Esophagus squamous epithelium (tissue), 5 donors: ENCODE measurements at places on chromosomes 6 and 20. TPM values are rescaled to one million over a fixed set of nuclear protein-coding genes. Genes with fewer than 3 reads are reported as not detected.

The MCCD1 gene
- total RNA-seq: not detected

GRCh38 chr6:113824411-113824810, 32.7 kb upstream of the MARCKS start:
- no peak for DNase-seq
- no peak overlapping the region for H3K27ac ChIP-seq
- peak overlapping the region; percentile 9 for H3K4me3 ChIP-seq
- H3K27me3 ChIP-seq: no peaks in the 10 kb centered on the region

The PNPLA1 gene
- not detected for total RNA-seq

DNA sequence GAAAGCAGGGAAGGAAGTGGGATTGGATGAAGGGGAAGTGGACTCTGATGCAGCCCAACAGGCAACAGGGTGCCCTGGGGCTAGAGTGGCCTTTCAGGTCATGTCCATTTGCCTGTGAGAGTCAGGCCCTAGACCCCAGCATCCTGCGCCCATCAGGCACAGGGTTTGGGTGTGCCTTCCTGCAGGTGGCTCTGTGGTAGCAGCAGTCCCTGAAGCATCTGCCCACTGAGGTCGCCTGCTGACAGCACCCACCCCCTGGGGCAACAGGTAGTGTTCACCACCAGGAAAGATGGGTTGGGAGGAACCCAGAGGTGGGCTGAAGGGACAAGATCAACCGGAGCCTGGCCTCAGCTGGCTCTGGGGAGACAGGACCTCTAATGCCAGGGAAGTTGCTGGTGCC, 3.6 kb downstream of the PACSIN1 start:
- no peak overlapping the region for H3K4me3 ChIP-seq
- H3K4me1 ChIP-seq: peaks cover 8% of the 10 kb centered on the region
- H3K27ac ChIP-seq: no peak overlapping the region
- H3K27me3 ChIP-seq: no peaks in the 10 kb centered on the region
- no peaks in the 10 kb centered on the region for H3K36me3 ChIP-seq
- no peak for DNase-seq

GRCh38 chr6:96613291-96613999, 50.5 kb downstream of the FHL5 start:
- no peaks in the 10 kb centered on the region for H3K36me3 ChIP-seq
- H3K27me3 ChIP-seq: peaks cover 4% of the 10 kb centered on the region
- no peak overlapping the region for H3K27ac ChIP-seq
- no peak overlapping the region for H3K4me3 ChIP-seq
- H3K4me1 ChIP-seq: no peaks in the 10 kb centered on the region

The RNF5 gene
- 20.8 TPM for total RNA-seq

DNA sequence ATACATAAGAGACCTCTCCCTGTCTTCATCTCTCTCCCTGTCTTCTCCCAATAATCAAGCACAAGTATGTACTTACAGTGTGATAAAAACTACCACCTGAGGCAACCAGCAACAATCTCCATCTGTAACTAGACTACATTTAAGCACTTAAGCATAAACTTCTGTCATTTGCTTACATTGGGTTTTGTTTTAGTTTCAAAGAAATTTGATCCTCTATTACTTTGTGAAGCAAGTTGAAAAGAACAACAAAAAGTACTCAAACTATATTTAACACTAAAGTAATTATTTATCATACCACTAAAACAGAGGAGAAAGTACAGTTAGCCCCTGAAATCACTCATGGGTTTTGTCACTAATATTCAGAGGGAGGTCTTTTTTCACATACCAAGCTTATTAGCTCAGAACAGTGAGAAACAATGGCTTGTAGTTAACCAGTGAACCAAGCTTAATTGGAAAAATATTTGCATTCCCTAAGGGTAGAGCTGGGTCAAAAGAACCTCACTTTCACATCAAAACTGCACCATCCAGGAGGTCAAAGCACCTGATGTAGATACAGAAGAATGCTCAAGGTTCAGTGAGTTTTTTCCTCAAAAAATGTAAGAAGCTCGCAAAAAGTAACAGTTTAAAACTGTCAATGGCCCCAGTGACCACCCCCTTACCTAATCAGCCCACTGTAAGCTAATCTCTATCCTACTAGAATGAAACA, 34.1 kb downstream of the DCDC2 start:
- no peaks in the 10 kb centered on the region for H3K36me3 ChIP-seq
- no peak for DNase-seq
- no peaks in the 10 kb centered on the region for H3K27me3 ChIP-seq
- no peaks in the 10 kb centered on the region for H3K4me1 ChIP-seq

The KIAA1755 gene
- 3.4 TPM for total RNA-seq

- H3K36me3 ChIP-seq: no peaks in the 10 kb centered on the region
- H3K27ac ChIP-seq: no peak overlapping the region
- H3K4me3 ChIP-seq: no peak overlapping the region
- H3K4me1 ChIP-seq: no peaks in the 10 kb centered on the region
- H3K27me3 ChIP-seq: no peaks in the 10 kb centered on the region
- DNase-seq: no peak
Measured at GRCh38 chr6:133396233-133396983, 155.3 kb downstream of the EYA4 start.

DNA sequence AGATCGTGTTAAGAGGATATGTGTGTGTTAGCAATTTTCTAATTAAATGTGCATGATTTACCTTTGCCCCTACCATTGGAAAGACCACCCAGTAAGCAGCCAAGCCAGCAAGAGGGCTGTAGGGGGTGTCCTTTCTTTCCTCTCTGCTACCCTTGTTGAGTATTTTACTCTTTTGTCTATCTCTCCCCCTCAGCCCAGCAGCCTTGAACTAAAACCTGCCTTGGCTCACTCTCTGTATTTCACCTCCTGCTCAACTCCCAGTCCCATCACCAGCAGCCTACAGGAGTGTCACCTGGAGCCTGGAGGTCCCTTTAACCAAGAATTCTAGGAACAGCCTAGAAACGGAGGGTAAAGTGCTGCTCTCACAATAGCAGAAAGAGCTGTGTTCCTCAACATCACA, 81.0 kb downstream of the HIVEP2 start:
- no peaks in the 10 kb centered on the region for H3K36me3 ChIP-seq
- H3K27ac ChIP-seq: no peak overlapping the region
- no peak for DNase-seq
- no peaks in the 10 kb centered on the region for H3K27me3 ChIP-seq

DNA sequence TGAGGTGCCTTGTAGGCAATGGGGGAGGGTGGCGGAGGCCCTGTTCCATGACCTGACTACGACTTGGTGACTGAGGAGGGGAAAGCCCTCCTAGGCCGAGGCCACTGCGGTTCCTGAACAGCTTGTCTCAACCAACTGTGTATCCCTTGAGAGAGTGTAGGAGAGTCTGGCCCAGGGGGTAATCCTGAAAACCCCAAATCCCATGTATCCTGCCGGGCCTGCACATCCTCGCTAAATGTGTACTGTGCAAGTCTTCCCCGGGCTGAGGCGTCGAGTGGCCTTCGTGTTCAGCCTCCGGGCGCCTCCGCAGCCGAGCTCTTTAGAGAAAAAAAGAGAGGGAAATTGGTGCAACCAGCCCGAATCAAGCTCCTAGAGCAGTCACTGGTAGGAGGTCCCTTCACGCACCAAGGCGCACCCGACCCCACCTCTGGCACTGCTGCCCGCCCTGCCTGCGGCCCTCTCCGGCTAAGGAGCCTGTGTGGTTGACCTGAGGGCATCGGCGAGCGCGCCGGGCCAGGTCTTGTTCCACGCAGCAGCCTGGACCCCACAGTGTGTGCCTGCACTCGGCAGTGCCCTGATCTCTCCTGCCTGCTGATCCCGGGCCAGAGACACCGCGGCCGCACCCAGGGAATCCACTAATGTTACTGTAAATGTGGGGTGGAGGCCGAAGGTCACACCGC, 7.3 kb downstream of the SIM1 start:
- no peak overlapping the region for H3K4me3 ChIP-seq
- peaks cover 96% of the 10 kb centered on the region for H3K27me3 ChIP-seq
- H3K27ac ChIP-seq: no peak overlapping the region
- DNase-seq: no peak

The SLC32A1 gene
- not detected for total RNA-seq

- H3K27me3 ChIP-seq: no peaks in the 10 kb centered on the region
- H3K4me3 ChIP-seq: no peak overlapping the region
- no peak overlapping the region for H3K27ac ChIP-seq
- no peaks in the 10 kb centered on the region for H3K36me3 ChIP-seq
- peaks cover 11% of the 10 kb centered on the region for H3K4me1 ChIP-seq
Measured at GRCh38 chr6:110812719-110813118, 2.5 kb downstream of the CDK19 start.

- no peak overlapping the region for H3K27ac ChIP-seq
- no peak for DNase-seq
- H3K4me3 ChIP-seq: no peak overlapping the region
Measured at GRCh38 chr6:151409260-151409659, 17.9 kb upstream of the ZBTB2 start.

DNA sequence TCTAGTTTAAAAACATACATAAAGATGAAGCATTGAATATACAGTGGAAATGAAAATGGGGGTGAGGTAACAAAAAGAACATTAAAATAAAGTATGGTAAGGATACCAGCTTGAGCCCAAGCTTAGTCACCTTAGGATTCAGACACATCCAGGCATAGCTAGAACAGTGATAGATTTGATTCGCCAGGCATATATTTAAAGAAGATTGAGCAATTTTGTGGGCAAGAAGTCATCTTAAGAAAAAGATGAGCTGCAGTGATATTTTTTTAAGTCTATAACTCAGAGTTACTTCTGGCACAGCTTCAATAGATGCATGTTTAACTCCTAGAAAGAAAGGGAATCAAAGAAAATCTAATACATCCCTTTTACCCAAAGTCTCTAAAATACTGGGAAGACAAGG, 97.9 kb downstream of the BMP5 start:
- H3K27me3 ChIP-seq: no peaks in the 10 kb centered on the region
- H3K27ac ChIP-seq: no peak overlapping the region
- no peaks in the 10 kb centered on the region for H3K4me1 ChIP-seq
- H3K4me3 ChIP-seq: no peak overlapping the region

The SRXN1 gene
- total RNA-seq: 118 TPM

- H3K4me3 ChIP-seq: no peak overlapping the region
- no peaks in the 10 kb centered on the region for H3K4me1 ChIP-seq
- no peak overlapping the region for H3K27ac ChIP-seq
- H3K36me3 ChIP-seq: no peaks in the 10 kb centered on the region
- no peak for DNase-seq
Measured at GRCh38 chr20:1707588-1708449, 50.2 kb upstream of the SIRPG start.
